ENCODE measurements at places on chromosomes 2 and 18. TPM values are rescaled to one million over a fixed set of nuclear protein-coding genes. Genes with fewer than 3 reads are reported as not detected.

DNA sequence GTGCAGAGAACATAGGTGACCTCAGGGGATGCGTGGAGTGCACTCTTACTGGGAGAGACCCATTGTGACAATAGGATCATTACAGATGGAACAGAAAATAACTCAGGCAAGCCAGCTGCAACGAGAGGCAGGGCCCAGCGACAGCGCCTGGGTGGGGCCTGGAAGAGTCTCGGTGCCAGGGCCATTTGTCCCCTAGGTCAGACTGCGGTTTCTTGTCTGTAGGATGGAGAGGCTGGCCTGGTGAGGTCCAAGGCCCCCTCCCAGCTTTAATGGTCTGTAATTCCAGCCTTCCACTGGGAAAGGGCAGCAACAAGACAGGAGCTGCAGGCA is 208.6 kb upstream of the APCDD1 start:
- no peak overlapping the region for H3K4me3 ChIP-seq
- H3K27ac ChIP-seq = no peak overlapping the region
- no peaks in the 10 kb centered on the region for H3K27me3 ChIP-seq
- H3K36me3 ChIP-seq = no peaks in the 10 kb centered on the region

Gene UGT1A3
- not detected for total RNA-seq

DNA sequence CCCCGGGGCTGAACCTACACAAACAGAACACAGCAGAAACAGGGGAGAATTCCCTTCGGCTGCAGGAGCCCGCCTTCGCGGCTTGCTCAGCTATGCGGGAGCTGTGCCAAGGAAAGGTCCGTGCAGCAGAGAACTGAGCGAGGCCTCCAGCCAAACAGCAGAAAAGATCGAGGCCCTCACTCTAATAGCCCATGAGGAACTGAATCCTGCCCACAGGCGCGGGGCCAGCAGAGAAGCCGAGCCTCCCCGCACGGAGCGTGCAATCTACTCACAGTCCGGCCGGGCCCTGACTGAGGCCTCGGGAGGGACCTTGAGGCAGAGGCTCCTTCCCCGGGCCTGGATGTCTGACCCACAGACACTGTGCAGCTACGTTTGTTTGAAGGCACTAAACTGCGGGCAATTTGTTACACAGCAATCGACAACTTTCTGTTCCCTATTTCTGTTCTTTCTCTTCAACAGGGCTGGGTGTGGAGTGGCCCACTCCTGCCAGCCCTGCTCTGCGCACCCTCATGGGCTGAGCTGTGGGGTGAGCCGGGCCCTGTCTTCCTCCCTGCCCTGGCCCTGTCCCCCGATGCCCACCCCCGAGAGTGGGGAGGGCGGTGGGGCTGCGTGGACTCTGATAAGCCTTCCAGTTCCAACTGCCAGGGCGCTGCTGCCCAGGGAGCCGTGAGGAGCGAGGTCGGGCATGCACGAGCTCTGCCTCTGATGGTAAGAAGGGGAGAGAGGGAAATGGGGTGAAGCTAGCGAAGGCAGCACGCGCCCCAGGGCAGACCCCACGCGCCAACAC is 13.7 kb downstream of the HES6 start:
- no peaks in the 10 kb centered on the region for H3K27me3 ChIP-seq
- no peak overlapping the region for H3K27ac ChIP-seq
- H3K4me1 ChIP-seq = peaks cover 5% of the 10 kb centered on the region
- no peak for DNase-seq
- no peaks in the 10 kb centered on the region for H3K36me3 ChIP-seq
- H3K4me3 ChIP-seq = no peak overlapping the region

DNA sequence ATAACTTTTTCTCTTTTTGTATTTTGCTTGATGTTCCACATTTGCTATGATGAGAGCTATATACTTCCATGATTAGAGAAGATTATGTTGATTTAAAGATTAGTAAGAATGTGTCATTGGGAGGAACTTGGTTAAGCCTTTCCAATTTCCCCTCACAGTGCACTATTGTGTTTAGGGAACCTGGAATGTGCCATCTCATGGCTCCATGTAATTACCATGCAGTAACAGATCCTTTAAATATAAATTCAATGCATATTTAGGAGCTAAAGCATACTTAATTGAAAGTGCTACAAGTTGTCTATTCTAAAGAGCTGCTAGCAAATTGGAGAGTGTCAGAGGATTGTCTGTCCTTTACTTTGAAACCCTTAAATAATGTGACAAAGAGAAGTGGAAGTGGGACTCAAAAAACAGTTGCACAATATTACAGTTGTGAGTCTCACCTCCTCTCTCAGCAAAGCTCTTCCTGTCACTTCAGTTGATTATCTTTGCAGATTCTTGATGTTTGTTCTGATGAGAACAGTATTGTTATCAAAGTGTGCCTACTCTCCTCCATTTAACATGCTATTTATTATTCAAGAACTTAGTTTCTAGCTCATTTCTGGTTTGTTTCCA is 1162.7 kb upstream of the ZEB2 start:
- no peak overlapping the region for H3K4me3 ChIP-seq
- no peak for DNase-seq
- no peaks in the 10 kb centered on the region for H3K27me3 ChIP-seq
- no peaks in the 10 kb centered on the region for H3K4me1 ChIP-seq
- H3K27ac ChIP-seq = no peak overlapping the region

GRCh38 chr2:241895712-241896641 is 26.4 kb downstream of the RTP5 start:
- peak overlapping the region; percentile 49 for H3K27ac ChIP-seq
- peak; percentile 34 for DNase-seq
- H3K4me3 ChIP-seq = no peak overlapping the region

Gene SCTR
- not detected for total RNA-seq

DNA sequence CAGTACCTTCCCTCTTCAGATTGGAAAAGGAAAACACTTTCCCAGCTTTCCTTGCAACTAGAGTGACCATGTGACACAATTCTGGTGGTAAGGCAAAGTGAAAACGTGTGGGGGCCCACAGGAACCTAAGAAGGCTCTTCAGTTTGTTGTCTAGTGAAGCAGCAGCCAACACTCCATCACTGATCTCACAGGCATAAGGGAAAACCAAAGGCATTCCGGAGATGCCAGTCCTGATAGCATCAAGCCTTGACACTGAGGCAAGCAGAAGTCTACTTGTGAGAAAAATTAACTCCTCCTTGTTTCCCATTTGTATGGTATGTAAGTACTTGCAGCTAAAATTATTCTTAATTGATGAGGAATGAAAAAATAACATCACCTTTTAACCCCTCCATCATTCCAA is 88.3 kb downstream of the ETAA1 start:
- no peak overlapping the region for H3K27ac ChIP-seq
- no peaks in the 10 kb centered on the region for H3K4me1 ChIP-seq
- no peak overlapping the region for H3K4me3 ChIP-seq
- no peak for DNase-seq

DNA sequence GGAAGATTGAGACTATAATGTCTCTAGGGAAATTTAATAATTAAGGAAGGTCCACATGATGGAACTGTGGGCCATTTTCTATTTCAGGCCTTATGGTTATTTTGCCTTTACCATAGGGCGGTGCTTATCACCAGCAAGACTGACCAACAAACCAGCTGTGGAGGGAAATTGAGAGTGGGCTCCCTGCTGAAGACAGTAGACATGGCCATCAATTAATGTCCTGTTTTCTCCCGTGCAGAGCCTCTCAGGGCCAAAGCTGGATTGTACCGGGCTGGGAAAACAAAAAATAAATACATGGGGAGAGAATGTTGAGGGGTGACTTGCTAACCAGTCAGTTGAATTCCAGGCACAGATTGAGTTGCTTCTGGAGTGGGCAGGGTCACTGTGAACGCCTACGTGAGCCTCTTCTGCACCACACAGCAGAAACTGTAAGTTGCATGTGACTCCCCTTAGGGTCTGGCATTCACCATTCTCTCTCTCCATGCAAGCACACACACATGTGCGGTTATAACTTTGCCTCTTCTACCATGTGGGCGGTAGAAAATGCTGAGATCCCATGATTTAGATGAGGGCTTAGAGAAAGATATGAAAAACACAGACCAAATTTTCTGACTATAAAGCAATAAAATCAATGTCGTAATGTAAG is 128.5 kb downstream of the COPS8 start:
- H3K27ac ChIP-seq = no peak overlapping the region
- no peaks in the 10 kb centered on the region for H3K36me3 ChIP-seq
- no peaks in the 10 kb centered on the region for H3K4me1 ChIP-seq

GRCh38 chr2:225074366-225074765 is 32.1 kb upstream of the DOCK10 start:
- H3K4me1 ChIP-seq = no peaks in the 10 kb centered on the region
- no peaks in the 10 kb centered on the region for H3K36me3 ChIP-seq
- no peak overlapping the region for H3K27ac ChIP-seq
- no peak for DNase-seq
- no peaks in the 10 kb centered on the region for H3K27me3 ChIP-seq

Gene TSPYL6
- total RNA-seq = not detected

GRCh38 chr2:74515981-74516633 is 1.9 kb downstream of the TLX2 start:
- peak overlapping the region; percentile 21 for H3K4me3 ChIP-seq
- H3K4me1 ChIP-seq = peaks cover 31% of the 10 kb centered on the region
- peak; percentile 65 for DNase-seq
- H3K36me3 ChIP-seq = no peaks in the 10 kb centered on the region
- peaks cover 65% of the 10 kb centered on the region for H3K27me3 ChIP-seq

Gene SERPINB13
- total RNA-seq = not detected

Gene CCDC138
- 9.3 TPM for total RNA-seq

Gene ASB18
- total RNA-seq = not detected

DNA sequence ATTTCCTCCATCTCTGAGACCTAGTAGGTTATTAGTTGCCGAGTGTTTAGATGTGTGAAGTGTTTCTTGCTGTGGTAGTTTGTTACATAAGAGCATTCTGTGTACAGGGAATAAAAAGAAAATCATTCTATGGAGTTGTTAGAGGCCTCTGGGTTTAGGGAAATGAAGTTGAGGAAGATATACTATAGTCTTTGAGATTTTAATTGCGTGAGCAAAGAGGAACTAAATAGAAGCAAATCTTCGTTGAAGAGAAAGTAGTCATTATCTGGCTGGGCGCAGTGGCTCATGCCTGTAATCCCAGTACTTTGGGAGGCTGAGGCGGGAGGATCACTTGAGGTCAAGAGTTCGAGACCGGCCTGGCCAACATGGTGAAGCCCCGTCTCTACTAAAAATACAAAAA is 19.0 kb downstream of the USP39 start:
- peaks cover 4% of the 10 kb centered on the region for H3K4me1 ChIP-seq
- no peak for DNase-seq
- H3K27ac ChIP-seq = no peak overlapping the region

GRCh38 chr2:135169900-135170753 is 118.0 kb downstream of the RAB3GAP1 start:
- DNase-seq = no peak
- no peaks in the 10 kb centered on the region for H3K4me1 ChIP-seq
- no peak overlapping the region for H3K27ac ChIP-seq
